ENCODE measurements at places on chromosomes 5 and 9.

DNA sequence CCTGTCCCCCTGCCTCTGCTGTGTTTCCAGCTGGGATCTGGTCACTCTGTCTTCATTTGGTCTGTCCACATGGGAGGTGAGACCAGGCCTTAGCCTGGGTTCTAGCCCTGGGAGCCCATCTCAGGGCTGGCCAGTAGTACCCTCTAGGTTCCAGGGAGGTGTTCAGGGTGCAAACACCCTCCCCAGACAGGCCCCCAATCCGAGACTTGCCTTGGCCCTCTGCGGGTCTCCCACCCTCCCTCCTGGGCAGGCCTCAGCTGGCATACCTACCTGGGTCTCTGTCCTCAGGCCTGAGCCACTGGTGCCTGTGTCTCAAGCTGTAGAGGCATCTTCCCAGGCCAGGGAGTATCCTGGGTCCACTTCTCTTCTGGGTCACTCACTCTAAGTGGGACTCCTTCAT is 925 bp upstream of the SAPCD2 start:
- DNase-seq: no peak

GRCh38 chr5:142783601-142784341 is 13.6 kb downstream of the ARHGAP26 start:
- DNase-seq: no peak

DNA sequence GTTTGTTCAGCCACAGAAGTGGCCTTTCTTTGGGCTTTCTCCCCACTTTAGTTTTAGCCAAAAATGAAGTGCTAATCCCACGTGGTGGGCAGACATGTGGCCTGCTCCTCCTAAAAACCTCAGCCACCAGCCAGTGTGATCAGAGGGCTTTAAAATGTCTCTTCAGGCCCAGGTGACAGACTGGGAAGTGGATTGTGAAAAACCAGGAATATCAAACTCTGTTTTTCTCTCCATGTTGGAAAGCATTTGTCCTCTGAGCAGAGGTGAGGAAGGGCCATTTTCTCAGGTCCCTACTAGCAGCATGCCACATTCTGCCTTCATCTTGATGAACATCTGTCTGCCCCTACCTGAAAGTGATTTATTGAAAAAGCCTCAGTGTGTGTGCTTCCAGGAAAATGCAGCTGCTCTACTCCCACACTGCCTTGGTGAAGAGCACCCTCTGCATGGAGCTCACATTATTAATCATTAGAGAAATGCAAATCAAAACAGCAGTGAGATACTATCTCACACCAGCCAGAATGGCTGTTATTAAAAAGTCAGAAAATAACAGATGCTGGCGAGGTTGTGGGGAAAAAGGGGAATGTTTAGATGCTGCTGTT is 181.2 kb upstream of the DMAC1 start:
- no peak for DNase-seq

DNA sequence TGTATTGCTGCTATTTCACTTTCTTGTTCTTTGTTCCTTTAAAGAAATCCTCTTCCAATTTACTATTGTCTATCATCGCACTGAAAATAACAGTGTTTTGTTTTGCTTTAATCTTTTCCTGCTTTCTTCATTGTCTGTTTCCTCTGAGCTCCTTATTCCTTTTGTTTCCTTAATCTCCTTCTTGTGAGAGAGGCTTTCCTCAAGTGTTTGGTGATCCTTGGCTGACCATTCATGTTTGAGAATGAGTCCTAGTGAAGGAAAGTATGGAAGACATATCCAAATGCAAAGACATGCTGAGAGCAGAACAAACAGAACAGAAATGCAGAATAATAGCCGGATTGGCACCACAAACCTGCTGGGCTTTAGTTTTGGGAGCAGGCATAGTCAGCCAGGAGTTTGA is 42.0 kb upstream of the ENTREP1 start:
- DNase-seq: no peak

DNA sequence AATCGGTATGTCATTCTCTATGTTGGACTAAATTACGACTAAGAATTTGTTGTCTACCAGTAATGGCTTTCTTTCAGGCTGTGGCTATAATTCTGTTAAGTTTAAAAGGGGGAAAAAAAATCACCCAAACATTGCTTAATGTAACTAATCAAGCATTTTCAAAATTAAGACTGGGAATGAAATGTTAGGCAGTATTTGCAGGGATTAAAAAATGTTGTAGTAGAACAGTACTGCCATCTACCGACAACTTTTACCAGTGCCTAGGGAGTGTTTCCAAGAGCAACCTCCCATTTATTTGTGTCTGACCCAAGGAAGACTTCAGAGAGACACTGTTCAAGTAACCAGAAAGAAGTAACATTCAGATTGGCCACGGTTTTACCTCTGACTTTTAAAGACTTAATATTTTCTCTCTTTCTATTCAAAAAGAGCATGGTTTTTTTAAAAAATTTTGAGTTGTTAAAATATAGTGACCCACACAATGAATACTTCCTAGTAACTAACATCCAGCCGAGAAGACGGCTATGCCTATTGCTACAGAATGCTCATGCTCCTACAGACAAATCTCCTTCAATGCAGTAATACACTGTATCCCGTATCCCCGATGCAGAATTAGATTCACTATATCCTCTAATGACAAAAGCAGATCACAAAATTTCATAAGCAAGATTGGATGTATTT is 92.4 kb downstream of the ARL15 start:
- DNase-seq: peak; percentile 75

DNA sequence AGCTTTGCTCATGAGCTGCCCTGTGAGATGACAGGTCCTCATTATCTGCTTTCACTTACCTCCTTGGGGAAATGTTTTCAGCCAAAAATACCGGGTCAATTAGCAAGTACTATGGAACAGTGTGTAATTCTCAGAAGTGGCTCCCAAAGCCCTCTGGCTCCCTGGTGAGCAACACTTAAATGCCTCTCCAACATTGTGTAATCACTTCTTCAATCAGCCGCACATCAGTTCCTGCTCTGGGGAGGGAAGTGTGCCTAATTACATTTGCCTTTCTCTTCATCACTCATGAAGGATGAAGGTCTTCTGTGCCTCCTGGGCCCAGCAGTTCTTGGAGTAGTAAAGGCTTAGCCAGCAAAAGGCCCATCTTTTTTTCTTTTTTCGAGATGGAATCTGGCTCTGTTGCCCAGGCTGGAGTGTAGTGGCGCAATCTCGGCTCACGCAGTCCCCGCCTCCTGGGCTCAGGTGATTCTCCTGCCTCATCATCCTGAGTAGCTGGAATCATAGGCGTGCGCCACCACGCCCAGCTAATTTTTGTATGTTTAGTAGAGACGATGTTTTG is 23.1 kb downstream of the NIM1K start:
- DNase-seq: peak; percentile 27

DNA sequence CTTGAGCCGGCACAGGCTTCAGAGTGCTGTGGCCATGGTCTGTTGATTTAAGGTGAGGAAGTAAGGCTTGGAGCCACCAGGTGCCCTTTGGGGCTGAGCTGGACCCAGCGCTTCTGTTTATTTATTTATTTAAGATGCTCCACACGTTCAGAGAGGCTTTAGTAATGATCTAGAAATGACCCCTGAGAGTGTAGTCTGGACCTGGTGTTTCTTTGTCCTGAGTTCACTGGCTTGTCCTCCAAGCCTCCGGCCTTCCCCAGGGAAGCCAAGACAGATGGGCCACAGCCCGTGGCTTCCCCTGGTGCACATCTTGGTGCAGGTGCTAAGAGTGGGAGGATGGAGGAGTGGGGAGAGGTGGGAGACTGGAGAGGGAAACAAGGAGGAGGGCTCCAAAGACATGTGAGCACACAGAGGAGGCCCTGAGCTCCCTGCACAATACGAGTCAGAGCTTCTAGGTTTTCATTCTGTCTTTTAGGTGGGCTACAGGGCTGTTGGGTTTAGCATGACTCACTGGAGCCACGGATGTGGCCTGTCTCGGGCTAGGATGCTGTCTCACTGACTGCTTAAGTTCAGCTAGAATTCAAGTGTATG is 56.9 kb downstream of the AHRR start:
- DNase-seq: peak; percentile 46

GRCh38 chr5:80941496-80941895 is 18.7 kb upstream of the RASGRF2 start:
- no peak for DNase-seq

DNA sequence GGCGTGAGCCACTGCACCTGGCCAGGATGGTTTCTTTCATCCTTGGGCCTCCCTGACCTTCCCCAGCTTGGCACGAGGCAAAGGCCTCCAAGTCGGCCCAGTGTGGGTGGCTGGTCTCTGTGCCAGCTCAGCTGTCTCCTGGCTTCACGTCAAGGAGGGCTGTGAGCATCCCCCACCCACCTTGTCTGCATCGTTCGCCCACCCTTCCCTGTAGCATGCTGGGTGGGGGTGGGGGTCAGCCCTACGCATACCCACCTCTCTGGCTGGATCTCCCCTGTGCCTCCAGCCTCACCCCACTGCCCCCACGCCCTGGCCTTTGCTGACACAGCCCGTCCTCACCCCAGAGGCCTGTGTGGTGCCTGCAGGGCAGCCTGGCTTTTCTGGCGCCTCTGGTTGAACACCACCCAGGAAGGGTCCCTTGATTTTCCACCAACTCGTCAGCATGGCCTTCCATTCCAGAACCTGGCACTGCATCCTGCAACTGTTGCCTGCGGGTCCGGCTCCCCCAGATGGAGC is 8.8 kb upstream of the WDR5 start:
- DNase-seq: no peak

- no peak for DNase-seq
These were observed 545 bp upstream of the CTSV start for GRCh38 chr9:97039514-97039860.

DNA sequence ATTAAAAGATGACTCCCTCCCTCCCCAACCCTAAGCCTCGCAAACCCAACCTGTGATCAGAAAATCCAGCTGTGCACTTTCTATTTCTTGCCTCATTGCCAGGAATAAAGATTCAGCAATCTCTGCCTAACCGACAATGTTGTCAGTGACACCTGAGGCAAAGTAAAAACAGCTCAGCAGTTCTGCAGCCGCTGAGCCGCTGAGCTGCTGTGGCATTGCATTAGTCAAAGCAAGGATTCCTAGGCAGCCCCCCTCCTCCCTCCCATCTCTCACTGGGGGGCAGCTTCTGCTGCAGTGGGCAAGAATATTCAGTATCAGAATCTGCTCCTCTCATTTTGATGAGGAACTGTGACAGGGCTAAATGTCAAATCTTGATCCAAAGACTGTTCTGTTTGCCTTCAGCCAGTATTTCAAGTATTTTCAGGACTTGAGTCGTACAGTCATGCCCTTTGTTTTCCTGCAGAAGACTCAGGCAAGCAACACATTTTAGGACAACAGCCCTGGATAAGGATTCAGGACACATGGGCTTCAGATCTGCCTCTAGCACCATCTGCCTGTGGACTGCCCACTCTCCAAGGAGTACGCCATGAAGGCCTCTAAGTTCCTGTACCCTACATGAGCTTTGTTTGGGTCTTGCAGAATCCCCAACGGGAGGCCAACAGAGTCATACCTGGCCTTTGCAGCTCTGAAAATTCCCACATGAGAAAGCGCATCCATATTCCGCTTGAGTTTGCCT is 41.1 kb upstream of the DAP start:
- DNase-seq: no peak

DNA sequence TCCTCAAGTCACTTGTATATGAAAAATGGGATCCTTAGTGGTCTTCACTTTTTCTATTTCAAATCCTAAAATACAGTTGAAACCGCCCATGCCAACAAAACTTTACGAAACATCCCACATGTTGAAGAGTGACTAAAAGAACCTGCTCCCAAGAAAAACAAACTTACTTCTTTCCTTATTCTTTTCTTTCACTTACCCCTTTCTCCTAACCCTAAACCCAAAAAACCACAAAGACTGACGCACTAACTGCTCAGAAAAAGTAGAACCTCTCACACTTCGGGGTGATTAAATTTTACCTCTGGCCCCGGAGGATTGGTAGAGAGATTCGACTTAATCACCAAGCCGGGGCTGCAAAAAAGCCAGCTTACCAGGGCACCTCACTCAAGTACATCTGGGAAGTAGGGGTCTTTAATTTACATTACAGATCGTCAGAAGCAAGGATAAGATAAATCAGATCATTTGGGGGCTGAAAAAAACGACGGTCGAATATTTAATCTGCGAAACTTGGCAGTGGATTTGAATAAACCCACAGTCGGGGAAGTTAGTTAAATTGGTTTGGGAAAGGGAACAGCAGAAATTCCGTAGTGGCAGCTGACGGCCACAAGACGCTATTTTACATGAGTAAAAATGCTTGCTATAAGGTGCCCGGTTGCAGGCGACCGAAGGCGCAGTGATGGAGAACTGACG is 1.3 kb downstream of the CDO1 start:
- no peak for DNase-seq

DNA sequence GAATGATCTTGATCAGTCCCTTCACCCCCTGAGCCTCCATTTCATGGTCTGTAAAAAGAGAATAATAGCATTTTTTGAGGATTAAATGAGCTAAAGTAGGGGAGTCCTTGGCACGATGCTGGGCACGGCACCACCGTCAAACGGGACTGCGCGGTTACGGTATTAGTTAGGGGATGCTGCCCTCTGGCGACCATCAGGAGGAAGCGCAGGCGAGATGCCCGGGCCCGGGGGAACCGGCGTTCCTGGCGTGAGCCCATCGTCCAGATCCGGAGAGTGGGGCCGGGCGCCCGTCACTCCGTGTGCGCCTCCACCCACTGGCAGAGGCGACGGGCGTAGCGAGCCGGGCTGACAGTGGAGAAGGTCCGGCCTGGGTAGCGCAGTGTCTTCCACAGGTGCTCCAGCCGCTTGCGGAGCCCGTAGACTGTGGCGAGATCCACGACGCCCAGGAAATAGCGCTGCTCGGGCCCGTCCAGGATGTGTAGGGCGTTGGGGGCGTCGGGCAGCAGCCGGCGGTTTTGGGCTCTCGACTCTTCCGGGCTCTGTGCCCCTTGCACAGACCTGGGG is 4.8 kb upstream of the ST6GALNAC4 start:
- DNase-seq: no peak

DNA sequence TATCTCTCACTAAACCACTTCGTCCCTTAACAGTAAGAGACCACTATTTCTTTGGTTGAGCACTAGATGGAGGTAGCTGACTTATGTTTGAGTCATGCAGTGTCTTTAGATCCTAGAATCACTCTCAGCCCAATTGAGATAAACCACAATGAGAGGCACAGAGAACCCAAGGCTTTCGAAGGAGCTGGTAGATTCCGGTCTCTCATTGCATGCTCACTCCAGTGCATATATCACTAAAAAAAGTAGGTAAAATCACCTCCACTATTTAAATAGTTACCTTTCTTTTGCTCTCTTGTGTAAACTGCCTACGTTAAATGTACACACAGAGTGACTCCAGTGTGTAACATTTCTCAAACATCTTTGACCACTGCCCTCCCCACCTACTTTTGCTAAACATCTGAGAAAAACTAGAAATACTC is 27.6 kb downstream of the ACTL7A start:
- peak; percentile 6 for DNase-seq

DNA sequence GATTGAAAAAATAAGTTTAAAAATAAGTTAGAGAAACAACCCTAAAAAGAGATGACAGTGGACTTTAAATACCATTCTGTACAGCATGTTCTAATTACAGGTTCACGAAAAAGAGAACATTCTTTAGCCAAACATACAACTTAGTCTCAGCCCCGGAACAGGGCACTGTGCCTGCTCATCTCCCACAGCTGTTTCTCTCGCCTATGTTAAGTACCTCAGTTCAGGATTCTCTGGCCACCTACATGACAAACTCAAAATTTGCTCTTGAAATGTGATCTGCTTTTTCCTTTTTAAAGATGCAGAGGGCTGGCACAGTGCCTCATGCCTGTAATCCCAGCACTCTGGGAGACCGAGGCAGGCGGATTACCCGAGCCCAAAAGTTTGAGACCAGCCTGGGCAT is 52.3 kb downstream of the MYO10 start:
- DNase-seq: no peak

GRCh38 chr5:82777106-82777505 is 300.1 kb downstream of the TMEM167A start:
- no peak for DNase-seq

GRCh38 chr9:101400120-101400519 is 1.5 kb downstream of the ZNF189 start:
- no peak for DNase-seq

- DNase-seq: peak; percentile 37
These were observed 44.2 kb downstream of the NIPSNAP3B start for GRCh38 chr9:104808035-104808614.

All from HFFc6 (cell line).